D721Med (cell line): ENCODE measurements at places on chromosomes 2 and 18.

- DNase-seq: no peak
These were observed 510.1 kb downstream of the TDRD15 start for GRCh38 chr2:21633911-21634310.

DNA sequence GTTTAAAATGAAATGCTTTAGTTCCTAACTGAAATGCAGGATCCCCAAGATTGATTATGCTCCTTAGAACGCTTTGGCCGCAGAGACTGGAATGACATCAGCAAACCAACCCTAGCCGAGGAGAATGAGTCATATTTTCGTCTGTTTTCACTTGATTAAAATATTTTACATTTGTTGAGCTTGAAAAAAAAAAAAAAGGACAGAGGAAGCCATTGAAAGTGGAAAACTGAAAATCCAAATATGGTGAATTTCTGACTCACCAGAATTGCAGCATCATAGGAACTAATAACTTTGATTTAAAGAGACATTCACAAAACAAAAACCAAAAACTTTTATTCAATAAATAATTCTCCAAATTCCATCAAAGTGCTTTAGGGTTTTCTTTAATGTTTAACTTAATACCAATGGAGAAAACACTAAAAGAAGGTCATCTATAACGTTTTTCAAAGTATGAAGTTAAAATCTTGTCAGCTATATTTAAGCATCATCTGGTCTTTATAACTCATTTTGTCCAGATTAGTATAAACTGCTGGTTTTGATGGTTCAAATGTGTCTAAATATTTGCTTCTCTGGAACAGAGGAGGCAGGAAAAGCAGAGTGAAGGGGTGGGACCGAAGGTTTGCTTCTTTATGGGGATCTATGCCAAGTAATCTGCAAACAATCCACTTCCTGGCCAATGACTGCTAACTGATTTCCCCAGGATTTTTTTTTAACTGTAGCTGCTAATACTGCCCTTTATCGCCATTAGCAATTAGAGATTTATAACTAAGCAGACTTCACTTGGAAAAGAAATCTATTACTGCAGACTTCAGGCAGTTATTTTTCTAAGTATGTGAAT, 30.9 kb upstream of the COL5A2 start:
- no peak for DNase-seq

GRCh38 chr2:222506230-222506935, 82.0 kb downstream of the SGPP2 start:
- no peak for DNase-seq

GRCh38 chr2:102129951-102130646, 12.4 kb upstream of the IL1R1 start:
- DNase-seq: no peak

DNA sequence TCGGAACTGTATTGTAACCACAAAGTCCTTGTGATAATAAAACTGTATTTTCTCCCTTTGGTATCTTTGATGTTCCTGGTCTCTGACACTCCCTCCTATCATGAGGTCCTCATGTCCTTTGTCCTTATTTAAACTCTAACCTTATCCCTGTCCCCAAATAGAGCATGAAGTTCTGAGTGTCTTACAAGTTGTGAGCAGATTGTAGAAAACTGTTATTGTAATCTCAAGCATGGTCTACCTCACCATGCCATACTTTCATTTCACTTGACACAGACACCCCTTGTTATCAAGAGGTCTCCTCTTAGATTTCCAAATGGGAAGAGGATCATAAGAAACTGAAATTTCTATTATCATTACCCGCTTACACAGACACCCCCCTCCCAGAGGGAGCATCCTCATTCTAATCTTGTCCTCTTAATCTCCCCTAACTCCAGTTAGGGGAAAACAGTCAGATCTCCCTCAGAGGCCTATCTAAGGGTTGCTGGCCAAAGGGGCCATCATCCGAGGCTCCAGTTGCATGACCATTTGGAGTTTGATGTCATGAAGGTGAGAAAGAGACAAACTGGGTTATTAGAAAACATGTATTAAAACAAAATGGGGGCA, 29.0 kb downstream of the MYO3B start:
- no peak for DNase-seq

GRCh38 chr18:23532848-23533247, 29.5 kb downstream of the RMC1 start:
- DNase-seq: no peak
